ENCODE measurements at places on chromosomes 1 and 21. TPM values are rescaled to one million over a fixed set of nuclear protein-coding genes. Genes with fewer than 3 reads are reported as not detected.
A peak's percentile ranks its signal among the peaks of the same experiment; 100 is the strongest.

DNA sequence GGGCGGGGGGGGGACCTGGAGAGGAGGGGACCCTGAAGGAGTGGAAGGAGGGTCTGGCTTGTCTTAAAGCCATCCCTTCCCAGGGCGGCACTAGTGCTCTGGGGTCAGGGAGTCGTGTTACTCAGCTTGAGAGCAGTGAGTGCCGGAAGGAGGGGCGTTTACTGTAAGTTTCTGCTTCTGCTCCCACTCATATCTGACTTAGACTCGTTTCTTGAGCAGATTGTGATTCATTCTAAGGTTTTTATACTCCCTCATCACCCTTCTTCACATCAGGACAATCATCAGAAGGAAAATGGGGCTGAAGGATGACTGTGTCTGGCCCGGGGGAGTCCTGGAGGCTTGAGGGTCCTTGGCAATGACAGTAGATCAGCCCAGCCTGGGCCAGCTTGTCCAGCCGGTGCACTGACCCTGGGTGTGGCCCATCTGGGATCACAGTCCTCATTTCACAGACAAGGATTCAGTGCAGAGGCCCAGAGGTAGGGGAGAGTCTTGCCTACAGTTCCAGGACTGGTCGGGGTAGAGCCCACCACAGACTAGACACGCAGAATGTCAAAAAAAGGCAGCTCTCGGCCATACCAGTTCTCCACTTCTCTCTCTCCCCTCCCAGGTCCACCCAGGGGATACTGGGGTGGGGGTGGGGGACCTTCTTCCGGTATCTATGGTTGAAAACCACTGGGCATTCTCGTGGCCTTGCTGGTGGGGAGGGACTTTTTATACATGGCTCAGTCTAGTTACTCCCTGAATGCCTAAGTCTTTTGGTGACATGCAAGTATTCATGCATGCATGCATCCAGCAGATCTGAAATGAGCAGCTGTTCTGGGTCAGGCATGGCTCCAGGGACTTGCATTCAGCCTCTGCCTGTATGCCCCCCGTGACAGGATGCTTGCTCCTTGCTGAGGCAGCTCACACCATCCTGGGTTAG is 5.1 kb downstream of the TNFRSF8 start:
- peak; percentile 90 for DNase-seq

DNA sequence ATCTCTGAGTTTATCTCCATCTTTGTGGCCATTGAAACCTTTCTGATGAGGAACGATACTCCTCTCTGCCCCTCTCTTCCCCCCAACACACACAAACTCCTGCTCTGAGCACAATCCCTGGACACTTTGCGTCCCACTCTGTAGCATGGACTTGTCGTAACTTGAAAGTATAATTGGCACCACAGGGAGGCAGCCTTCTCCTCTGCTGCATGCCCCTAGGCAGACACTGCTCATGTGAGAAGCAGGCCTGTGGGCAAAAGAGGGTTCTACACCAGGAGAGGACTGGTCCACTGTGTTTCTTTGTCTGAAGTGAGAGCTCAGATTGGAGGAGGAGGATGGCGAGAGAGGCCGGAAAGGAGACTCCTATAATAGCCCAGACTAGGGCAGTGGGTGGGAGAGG is 3.8 kb upstream of the PARS2 start:
- no peak for DNase-seq

DNA sequence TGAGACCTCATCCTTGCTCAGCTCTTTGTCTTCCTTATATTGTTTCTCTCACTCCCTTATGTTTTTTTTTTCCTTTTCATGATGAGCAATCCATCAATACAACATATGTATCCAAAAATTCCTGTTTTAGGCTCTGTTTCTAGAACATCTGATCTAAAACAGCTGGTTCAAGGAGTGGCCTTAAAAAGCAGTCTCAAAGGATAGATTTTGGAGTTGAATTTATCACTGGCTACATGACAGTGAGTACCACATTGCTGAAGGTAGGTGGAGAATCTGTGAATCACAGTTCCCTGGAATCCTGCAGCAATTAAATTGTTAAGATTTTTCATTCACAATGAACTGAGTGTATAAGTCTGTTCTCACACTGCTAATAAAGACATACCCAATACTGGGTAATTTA is 155.8 kb upstream of the ADAMTS5 start:
- no peak for DNase-seq

DNA sequence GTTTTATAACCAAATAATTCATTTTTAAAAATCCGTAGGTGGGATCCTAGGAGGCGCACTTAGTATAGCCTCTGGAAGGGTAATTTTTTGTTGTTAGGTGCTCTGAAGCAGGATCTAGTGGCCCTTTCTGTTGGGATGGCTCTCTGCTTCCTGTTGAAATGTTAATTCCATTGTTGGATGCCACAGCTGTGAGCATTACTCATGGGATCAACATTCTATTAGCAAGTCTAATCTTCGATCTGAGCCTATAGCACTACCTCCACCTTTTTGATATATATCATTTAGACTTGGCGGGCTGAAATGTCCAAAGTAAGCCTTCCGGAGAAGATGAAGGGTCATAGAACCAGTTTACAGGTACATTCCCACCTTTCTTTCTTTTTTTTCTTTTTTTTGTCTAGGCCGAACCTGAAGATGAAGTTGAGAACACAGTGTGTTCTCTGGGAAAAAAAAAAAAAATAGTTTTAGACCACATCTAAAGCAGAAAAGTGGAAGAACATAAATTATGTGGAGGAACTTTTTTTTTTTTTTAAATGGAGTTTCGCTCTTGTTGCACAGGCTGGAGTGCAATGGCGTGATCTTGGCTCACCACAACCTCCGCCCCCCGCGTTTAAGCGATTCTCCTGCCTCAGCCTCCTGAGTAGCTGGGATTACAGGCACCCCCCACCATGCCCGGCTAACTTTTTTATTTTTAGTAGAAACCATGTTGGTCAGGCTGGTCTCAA is 1.4 kb downstream of the CXADR start:
- peak; percentile 70 for DNase-seq

DNA sequence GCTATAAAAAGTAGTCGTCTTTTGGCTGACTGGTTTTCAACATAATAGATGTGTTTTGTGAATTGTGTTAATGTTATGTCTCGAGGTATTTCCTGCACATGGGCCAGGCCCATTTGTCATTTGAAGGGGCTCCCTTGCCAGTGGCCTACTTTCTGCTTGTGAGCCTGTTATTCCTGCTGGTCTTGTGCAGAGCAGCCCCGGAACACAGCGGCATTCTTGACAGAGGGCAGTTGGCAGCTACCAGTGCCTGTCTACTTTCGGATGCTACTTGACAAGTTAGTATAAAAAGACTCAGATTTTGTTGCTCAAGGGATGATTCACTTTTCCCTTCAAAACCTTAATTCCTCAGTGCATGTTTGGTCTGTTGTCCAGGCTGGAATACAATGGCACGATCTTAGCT is 28.5 kb downstream of the PGM1 start:
- DNase-seq: no peak

- no peak for DNase-seq
Observed at GRCh38 chr1:19222979-19223824, 13.1 kb upstream of the UBR4 start.

DNA sequence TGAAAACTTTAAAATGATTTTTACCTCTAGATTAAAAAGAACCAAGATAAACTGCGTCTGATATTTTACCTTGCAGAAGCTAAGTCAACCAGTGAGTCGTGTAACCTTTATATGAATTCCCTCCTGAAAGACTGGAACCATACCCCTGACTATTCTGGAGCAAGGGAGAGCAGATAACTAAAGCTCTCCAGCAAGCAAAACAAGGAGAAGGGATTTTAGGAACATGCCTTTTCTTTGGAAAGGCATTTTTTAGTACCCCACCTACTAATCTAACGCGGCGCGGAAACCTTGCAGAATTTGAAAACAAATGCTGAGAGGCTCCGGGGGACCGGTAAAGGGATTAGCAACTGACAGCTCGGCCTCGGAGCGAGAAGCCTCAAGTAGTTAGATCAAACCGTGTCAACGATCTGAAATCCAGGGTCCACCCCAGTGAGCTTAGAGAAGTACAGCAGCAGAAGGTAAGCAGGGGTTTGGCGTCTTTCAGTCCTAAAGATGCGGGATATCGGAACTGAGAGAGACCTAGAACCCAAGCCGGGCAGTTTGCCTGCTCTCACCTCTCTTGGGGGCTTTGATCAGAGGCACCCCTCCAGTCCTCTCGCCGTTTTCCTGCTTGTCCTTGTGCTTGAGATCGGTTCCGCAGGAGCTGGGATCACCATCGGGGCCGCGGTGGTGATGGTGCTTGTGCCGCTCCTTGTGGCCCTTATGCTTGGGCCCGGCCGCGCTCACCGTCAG is 954 bp downstream of the RSBN1 start:
- peak; percentile 86 for DNase-seq

Gene C1orf56
- 3.3 TPM for total RNA-seq

Data from endodermal cell (in vitro differentiated cells).